Kidney capillary endothelial cell (primary cell): ENCODE measurements at places on chromosomes 16 and 17.

- DNase-seq: peak; percentile 67
Measured at GRCh38 chr17:43021741-43022512, at the start of gene VAT1. Gene VAT1 (minus strand): TSS chr17:43022385. CDS start chr17:43022322, 63 bp downstream.

DNA sequence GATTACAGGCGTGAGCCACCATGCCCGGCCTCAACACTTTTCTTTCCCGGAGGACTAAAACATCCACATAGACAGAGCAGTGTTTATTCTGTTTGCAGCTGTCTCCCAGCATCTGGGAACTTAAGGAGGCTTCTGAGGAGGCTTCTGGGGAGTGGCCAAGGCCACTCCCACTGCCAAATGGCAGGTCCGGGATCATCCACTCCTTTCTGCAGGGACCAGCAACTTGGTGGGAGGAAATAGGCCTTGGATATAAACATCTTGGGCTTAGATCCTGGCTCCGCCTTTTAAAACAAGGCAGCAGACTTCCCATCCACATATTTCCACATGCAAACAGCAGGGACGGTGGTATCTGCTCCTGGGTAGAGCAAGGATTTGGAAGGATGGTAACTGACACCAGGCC, 14.1 kb upstream of the SPATA32 start:
- no peak for DNase-seq

GRCh38 chr17:50363217-50364060, 9.5 kb downstream of the MRPL27 start:
- DNase-seq: no peak

DNA sequence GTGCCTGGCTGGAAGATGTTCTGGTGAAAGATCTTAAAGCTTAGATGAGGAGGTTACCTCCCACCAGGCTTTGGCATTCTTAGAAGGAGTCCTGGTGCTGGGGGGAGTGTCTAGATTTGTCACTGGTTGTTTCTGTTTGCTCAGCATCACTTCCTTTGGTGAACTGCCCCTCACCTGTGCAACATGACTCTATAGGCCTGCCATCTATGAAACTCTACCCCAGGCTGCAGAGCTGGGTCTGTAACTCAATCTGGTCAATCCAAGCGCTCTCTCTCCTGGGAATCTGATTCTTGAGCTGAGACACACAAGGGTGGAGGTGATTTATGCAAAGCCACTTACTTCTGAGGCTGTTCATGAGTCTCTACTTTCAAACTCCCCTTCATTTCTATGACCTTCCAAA, 399.4 kb downstream of the NPIPA7 start:
- DNase-seq: no peak

DNA sequence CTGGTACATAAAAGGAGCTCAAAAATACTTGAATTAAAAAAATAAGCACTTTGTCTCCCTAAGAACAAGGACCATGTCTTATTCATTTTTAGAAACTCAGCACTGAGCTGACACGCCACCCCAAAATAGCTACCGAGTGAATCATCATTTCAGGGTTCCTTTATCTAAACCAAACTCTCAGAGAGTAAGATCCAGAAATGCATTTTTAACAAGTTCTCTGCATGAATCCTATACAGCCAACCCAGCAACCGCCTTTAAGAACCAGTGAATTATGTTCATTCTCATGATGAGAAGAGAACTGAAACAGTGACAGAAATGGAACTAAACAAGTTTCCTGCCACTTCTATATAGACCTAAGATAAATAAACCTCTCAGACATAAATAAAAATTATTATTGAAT, 8.7 kb downstream of the C16orf87 start:
- DNase-seq: no peak

GRCh38 chr16:6573577-6573976, 759.1 kb upstream of the RBFOX1 start:
- DNase-seq: no peak

DNA sequence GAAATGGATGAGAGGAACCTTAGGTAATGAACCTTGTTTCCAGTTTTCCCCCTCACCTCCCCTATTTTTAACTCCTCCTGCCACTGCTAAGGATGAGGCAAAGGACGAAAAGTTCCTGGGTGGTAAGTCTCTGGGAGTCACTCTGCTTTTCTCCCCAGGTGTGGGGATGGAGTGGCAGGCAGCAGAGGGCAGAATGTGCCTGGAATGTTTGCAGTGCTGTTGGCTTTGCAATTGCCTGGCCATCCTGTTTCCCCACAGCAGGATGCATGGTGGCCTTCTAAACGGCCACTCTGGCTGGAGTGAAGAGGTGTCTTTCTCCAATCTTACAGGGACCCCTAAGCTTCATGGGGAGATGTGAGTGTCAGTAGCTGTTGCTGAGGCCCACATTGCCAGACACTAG, 432.5 kb upstream of the ZFHX3 start:
- DNase-seq: no peak

GRCh38 chr16:80457871-80458270, 82.9 kb upstream of the DYNLRB2 start:
- no peak for DNase-seq

GRCh38 chr17:78794399-78794798, 12.3 kb upstream of the CYTH1 start:
- no peak for DNase-seq

GRCh38 chr16:31334934-31335333, 20.0 kb upstream of the ITGAX start:
- no peak for DNase-seq

GRCh38 chr17:50174444-50174843, 8.6 kb downstream of the SGCA start:
- DNase-seq: no peak

DNA sequence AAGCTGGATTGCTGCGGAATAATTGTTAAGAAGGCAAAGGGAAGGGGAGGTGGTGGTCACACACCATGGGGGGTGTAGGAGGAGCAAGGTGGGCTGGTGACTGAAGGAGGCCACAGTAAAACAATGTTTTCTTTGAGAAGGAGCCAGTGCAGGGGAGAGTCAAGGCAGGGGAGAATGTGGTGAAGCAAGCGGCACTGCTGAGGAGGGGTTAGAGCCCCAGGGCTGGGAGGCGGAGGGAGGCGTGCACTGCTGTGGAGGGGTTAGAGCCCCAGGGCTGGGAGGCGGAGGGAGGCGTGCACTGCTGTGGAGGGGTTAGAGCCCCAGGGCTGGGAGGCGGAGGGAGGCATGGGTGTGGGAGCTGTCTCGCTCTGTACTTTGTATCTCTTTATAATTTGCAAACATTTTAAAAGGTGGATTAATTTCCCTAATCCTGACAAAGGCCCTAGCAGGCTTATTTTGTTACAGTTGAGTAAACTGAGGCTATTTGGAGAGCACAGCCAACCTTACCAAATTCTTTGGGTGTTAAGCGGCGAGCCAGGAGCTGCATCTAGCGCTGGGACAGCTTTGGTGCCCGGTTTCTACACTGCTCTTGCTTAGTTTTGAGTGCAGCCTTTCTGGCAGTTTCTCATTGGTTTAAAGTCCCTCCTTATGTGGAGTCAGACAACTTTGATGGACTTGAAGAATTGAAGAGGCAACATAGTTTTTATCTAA, 20.9 kb downstream of the RPTOR start:
- DNase-seq: no peak

DNA sequence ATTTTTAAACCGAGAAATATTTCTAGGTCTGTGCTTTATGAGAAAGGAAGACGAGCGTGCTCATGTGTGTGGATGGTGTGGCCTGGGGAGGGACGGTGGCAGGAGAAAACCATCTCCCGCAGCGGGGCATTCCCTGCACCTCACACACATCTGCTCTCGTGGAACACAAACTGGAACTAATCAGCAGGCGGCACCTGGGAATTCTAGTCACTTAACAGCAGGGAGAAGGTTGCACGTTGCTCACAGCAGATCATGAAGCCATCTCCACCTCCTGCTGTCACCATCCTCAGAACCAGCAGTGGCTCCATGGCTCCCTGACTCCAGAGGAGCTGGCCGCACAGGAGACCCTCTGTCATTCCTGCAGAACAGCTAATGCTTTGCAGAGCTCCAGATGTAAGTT, 35.2 kb downstream of the ADCY9 start:
- DNase-seq: no peak

- DNase-seq: no peak
Measured at GRCh38 chr17:39688475-39688835, 598 bp upstream of the PGAP3 start.

DNA sequence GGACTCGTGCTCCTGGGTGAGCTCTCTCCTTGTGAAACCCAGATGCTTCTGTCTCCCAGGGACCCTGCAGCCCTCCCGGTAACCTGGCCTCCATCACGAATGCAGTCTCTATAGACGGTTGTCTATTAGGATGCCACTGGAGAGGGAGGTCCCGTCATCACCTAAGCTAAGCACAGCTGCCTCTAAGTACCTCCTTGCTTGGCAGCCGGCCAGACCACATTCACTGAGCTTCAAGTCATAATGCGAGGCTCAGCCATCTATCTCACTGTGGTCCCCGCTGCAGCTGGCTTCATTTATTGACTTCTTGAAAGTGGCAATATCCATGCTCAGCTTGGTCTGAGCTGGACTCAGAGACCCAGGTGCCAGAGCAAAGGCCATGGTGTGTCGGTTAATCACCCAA, 74.5 kb upstream of the HSBP1 start:
- no peak for DNase-seq

- no peak for DNase-seq
Measured at GRCh38 chr17:46868689-46869187, 17.4 kb downstream of the WNT9B start.

- DNase-seq: no peak
Measured at GRCh38 chr16:20747030-20747816, 5.6 kb upstream of the THUMPD1 start.

GRCh38 chr16:48361540-48362144, 23.6 kb downstream of the SIAH1 start:
- no peak for DNase-seq

GRCh38 chr17:39818358-39819000, 45.6 kb downstream of the IKZF3 start:
- no peak for DNase-seq

DNA sequence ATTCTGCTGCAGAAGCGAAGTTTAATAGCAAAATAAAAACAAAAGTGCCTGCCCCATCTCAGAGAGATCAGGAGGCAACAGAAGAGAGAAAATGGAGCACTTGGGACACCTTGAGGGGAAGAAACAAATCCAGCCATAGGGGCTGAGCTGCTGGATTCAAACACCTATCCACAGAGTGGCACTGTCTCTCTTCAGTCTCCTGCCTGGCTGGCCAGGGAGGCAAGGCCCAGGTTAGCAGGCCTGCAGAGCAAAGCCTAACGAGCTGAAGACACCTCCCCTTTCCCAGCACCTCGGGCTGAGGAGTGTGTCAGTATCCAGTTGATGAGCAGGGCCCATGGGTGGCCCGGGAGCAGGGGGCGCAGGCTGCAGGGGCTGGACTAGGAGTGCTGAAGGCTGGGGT, 8.8 kb upstream of the KRT31 start:
- DNase-seq: no peak

DNA sequence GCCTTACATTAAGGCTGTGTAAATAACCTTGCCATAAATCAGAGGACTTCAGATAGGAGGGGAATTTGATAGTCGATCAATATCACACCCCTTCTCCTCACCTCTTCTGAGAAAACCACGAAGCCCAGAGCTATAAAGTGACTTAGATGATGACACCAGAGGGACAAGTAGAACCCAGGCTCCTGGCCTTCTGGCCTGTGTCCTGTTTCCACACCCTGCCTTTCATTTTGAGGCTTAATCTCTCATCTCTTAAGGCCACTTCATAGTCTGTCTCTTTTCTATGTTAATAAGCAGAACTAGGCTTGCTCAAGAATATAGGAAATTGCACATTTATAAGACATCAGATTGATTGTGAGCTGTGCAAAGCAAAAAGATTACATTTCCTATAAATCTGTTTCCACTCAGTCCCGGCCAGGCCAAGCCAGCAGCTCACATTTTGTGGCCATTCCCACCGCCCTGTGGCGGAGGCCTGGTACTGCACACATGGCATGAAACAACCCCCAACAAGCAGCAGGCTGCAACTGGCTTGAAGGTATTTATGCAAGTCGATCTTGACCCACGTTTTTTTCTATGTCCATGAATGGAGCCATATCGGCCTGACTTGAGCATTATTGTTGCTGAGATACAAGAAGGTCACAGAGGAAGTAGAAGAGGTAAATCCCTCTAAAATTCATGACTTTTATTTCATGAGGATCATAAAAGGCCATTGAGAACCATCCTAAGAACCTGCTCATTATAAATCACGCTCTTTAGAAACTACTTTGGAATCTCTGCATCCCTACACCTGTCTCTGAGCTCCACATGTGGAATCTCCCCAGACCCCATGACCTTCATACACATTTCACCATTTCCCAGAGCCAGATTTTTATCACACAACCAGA, 93.7 kb downstream of the PMP22 start:
- peak; percentile 63 for DNase-seq

GRCh38 chr17:65074778-65075250, 18.3 kb upstream of the GNA13 start:
- DNase-seq: no peak

GRCh38 chr17:35167046-35167445, 19.4 kb downstream of the UNC45B start:
- DNase-seq: no peak

- peak; percentile 10 for DNase-seq
Measured at GRCh38 chr16:14462811-14463210, 167.2 kb downstream of the PARN start.

GRCh38 chr16:2919511-2920255, 8.0 kb downstream of the FLYWCH1 start:
- peak; percentile 60 for DNase-seq

DNA sequence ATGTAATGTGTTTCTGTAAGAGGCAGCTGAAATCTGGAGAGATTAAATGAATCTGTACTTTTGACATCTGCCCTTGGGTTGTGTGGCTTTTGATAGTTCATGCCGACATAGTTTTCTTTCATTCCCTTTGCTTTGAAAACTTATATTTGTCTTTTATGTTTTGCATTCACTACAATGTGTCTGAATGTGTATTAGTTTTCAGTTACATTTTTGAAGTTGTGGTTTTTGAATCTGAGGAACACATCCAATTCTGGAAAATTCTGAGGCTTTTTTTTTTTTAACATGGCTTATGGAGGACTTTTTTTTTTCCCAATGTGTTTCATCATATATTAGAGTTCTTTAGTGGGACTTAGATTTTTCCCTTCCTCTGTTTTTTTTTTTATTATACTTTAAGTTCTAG, 683.7 kb upstream of the SOX9 start:
- DNase-seq: no peak

GRCh38 chr16:46974352-46974751, 878 bp upstream of the DNAJA2 start:
- peak; percentile 16 for DNase-seq
